ENCODE measurements at places on chromosomes 2 and 18.
A peak's percentile ranks its signal among the peaks of the same experiment; 100 is the strongest.

GRCh38 chr2:12897181-12897580, 180.4 kb downstream of the TRIB2 start:
- no peak for DNase-seq

DNA sequence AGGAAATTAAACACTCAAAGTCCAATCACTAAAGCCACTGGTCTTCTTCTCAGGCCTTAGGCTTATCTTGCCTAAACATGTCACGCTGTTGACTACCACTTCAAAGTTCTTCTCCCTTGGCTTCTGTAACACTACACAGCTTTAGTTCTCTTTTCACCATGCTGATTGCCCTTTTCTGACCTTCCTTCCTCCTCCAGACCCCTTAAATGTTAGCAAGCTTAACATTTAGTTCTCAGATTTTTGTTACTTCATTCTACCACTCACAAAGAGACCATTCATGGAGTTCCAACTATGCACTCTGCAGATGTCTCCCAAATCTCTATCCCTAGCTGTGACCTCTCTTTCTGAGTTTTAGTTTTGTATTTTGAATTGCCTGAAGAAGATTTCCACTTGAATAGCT, 64.4 kb downstream of the TTC21B start:
- DNase-seq = no peak

GRCh38 chr2:36307441-36307840, 48.1 kb upstream of the CRIM1 start:
- DNase-seq = no peak

DNA sequence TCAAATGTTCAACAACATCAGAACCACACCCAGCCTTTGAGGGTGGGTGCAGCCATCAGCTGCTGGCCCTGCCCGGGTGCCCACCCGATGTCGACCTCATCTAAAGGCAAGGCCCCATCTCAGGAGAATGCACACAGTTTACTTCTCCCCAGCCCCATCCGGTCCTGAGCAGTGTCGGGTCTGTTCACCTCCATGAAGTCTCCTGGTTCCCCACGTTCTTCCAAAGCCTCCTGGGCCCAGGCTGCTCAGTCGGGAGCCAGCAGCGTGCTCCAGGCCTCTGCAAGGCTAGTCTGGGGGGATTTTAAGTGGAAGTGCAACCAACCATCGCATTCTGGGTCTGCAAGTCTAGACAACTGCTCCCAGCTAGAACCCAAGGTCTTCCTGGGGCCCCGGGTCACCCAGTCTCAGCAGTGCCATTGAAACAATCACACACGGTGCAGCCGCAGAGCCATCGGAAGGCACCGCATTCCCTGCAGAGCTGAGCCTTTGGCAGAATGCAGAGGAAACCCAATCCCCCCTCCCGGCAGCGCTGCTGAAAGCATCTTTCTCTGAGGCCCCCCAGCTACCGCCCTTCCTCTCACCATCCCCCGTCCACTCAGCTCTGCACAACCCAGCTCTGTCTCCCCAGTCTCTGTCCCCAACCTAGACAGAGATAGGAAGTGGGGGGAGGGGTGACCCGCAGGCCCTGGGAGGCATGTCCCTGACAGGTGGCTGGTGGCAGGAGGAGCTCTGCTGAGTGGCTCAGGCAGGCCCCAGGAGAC, 8.5 kb downstream of the ESPNL start:
- peak; percentile 9 for DNase-seq

GRCh38 chr2:208929139-208929864, 494.5 kb upstream of the MAP2 start:
- DNase-seq = no peak

DNA sequence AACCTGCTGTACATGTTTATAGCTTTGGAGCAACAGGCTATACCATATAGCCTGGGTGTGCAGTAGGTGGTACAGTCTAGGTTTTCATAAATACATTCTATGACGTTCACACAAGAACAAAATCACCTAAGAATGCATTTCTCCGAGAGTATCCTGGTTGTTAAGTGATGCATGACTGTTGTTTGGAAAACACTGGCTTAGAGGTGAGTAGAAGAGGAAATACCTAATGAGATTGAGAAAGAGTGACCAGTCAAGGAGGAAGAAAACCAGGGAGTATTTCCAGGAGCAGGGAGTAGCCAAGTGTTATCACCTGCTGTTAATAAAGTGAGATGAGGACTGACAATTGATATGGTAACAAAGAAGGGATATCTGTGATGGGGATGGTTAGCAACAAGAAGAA, 2.9 kb upstream of the ZNF892 start:
- DNase-seq = no peak

DNA sequence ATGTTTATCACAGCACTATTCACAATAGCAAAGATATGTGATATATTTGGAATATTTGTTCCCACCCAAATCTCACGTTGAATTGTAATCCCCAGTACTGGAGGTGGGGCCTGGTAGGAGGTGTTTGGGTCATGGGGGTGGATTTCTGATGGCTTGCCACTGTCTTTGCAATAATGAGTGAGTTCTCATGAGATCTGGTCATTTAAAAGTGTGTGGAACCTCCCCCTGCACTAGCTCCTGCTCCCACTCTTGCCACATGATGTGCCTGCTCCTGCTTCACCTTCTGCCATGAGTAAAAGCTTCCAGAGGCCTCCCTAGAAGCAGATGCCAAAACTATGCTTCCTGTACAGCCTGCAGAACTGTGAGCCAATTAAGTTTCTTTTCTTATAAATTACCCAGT, 72.2 kb upstream of the DYNC1I2 start:
- no peak for DNase-seq

- no peak for DNase-seq
Observed at GRCh38 chr2:225608136-225608535, 208.6 kb downstream of the NYAP2 start.

- no peak for DNase-seq
Observed at GRCh38 chr2:10126632-10127026, 4.1 kb downstream of the RRM2 start.

DNA sequence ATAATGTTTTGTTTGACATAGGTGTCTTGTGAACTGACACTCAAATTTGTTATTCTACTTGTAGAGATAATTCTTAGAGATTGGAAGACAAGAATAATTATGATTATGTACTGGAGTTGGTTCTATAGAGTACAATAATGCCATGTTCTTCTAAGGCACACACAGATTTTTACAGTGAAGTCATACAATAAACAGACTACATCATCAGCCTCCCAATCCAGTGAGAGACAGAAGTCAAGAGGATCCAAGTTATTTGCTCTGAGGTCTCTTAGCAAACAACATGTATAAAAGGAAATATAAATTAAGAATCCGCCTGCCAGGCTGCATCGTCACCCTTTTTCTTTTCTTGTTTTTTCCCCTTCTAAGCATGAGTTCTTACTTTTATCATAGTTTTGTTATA, 613.5 kb upstream of the SETBP1 start:
- no peak for DNase-seq

DNA sequence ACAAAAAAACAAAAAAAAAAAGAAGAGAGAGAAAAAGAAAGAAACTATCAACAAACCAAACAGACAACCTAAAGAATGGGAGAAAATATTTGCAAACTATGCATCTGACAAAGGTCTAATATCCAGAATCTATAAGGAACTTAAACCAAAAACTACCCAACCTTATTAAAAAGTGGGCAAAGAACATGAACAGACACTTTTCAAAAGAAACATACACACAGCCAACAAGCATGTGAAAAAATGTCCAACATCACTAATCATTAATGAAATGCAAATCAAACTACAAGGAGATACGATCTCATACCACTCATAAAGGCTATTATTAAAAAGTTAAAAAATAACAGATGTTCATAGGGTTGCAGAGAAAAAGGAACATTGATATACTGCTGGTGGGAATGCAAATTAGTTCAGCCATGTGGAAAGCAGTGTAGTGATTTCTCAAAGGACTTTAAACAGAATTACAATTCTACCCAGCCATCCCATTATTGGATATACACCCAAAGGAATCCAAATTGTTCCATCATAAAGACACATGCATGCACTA, 7.2 kb upstream of the POLE4 start:
- no peak for DNase-seq

GRCh38 chr2:86301711-86302202, 35.7 kb downstream of the REEP1 start:
- DNase-seq = no peak

- DNase-seq = no peak
Observed at GRCh38 chr2:25000503-25001324, 29.0 kb upstream of the DNAJC27 start.

DNA sequence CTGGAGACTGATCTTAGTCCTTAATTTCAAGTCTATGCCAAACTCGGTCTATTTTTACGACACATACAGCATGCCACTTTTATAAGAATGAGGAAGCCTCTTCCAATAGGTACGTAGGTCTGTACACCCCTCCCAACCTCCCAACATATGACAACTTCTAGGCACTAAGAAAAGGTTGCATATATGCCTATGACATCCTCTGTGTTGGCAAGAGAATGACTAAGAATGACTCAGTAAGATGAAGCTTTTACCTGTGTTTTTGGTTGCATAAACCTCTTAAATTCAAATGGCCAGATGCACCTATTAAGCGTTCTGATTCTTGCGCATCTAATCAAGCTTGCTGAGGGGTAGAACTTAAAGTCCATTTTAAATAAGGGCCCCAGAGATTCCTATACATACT, 586.4 kb upstream of the ZEB2 start:
- no peak for DNase-seq

- DNase-seq = no peak
Observed at GRCh38 chr2:23617811-23618215, 232.8 kb downstream of the KLHL29 start.

- no peak for DNase-seq
Observed at GRCh38 chr2:60091266-60091665, 462.2 kb downstream of the BCL11A start.

DNA sequence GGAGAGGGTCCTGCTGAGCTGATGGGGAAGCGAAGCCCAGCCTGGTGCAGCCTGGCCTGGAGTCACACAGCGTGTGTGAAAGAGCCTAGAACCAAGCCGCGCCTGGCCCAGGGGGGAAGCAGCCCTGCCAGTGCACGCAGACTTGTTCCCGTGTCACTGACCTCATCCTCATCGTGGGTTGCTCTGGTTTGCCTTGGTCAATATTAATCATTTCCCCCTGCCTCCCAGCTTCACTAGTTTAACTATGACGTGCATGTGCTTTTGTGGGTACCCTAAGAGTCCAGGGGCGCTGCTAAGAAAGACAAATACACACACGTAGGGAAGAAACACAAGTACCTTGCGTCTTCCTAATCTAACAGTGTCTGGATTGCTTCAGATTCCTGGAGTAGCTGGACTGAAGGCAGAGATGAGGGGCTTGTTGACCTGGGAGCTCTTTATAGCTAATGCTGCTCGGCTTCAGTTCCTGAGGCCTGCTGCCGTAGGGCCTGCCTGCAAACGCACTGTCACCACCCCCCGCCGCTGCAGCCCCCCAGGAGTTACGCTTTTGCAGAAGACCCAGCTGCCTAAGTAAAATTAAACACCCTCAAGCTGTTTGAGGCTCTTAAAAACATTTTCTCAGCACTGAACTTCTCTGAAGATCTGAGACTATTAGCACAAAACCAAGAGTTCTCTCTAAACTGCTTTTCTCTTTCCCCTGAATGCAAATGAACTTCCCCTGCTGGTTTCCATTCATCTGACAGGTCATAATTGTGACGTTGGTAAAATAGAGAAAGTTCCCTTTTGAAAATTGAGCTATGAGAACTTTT, 159.2 kb downstream of the FAM210A start:
- DNase-seq = no peak

- DNase-seq = no peak
Observed at GRCh38 chr2:38776531-38776930, 1.5 kb upstream of the GEMIN6 start.

GRCh38 chr2:198053776-198054175, 249.4 kb downstream of the PLCL1 start:
- DNase-seq = no peak

GRCh38 chr2:100052650-100053049, 89.7 kb downstream of the AFF3 start:
- DNase-seq = no peak

- no peak for DNase-seq
Observed at GRCh38 chr2:240287011-240287410, 146.6 kb upstream of the OTOS start.

GRCh38 chr2:181575024-181575649, 81.8 kb downstream of the CERKL start:
- DNase-seq = no peak

DNA sequence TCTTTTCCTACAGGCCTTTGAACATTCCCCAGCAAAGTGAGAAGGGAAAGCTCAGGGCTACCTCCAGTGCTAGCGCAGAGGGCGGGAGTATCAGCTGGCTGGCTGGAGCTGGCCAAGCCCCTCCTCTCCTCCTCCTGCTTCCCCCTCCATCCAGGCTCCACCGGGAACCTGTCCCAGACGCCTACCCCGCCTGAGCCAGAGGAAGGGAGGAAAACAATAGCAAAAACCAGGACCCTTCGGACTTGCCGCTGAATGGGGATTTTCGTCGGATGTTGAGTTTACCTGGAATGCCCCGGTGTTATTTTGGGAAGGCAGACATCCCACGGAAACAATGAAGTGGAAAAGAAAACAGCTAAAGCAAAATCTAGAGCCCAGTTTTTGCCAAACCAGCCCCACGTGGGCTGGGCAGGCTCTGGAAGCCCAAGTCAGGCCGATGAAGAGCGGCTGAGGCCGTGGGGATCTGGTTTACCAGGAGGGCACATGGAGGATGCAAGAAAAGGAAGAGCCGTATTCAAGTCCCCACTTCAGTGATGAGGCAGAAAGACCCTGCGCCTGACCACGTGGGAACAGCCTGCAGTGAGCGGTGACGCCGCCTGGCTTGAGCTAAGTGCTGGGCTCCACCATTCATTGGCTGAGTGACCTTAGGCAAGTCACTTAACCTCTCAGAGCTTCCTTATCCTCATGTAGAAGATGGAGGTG, 100.4 kb upstream of the LCLAT1 start:
- no peak for DNase-seq

- no peak for DNase-seq
Observed at GRCh38 chr2:38462121-38462661, 85.1 kb upstream of the ATL2 start.

- no peak for DNase-seq
Observed at GRCh38 chr2:231634412-231634811, 41.7 kb downstream of the TEX44 start.

GRCh38 chr18:228586-228985, 39.3 kb downstream of the THOC1 start:
- DNase-seq = no peak

- no peak for DNase-seq
Observed at GRCh38 chr2:205805136-205805535, 122.8 kb downstream of the NRP2 start.

GRCh38 chr18:35620765-35621164, 39.2 kb downstream of the GALNT1 start:
- DNase-seq = no peak

DNA sequence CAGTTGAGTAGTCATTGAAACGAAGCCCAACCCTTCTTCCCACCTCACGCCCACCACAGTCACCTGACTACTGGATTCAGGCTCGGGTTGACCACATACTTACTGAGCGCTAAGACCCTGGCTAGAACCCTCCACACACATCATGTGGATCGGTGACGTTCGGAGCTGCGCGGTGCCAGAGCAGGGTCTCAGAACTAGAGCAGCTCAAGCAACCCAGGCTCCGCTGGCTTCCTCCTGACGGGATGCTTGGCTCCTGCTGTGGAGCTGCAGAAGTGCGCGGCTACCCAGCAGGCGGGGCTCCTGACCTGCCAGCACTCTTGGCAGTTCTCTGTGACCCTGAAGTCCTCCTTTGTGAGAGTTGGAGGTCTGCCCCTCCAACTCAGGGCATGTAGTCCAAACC, 90.6 kb upstream of the MBOAT2 start:
- no peak for DNase-seq

- no peak for DNase-seq
Observed at GRCh38 chr2:56185582-56186046, 1.8 kb downstream of the CCDC85A start.

Measured in HAP-1 (cell line).